ENCODE measurements at places on chromosomes 6 and 20.

GRCh38 chr20:15925376-15925775, 647.9 kb downstream of the KIF16B start:
- DNase-seq, result no peak

DNA sequence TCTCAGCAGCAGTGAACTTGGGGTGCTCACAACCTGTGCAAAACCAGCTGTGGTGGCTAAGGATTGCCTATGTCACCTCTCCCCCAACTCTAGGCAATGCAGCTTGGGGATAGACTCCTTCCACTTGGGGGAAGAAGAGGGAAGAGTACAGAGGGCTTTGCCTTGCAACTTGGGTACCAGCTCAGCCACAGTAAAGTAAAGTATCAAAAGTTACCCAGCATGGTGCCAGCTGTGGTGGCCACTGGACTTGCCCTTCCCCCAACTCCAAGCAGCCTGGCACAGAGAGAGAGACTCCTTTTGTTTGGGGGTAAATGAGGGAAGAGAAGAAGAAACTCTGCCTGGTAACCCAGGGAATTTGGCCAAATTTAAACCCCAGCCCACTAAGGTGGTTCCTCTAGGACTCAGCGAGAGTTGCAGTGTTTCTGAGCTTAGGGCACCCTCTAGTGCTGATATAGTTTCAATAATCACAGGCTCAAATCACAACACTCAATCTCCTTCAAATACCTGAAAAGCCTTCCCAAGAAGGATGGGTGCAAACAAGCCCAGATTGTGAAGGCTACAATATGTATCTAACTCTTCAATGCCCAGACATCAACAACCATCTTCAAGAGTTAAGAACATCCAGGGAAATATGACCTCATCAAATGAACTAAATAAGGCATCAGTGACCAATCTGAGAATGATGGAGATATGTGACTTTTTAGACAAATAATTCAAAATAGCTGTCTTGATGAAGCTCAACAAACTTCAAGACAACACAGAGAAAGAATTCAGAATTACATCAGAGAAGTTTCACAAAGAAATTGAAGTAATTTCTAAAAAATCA, 7.6 kb upstream of the DEFB129 start:
- no peak for DNase-seq

GRCh38 chr6:163387317-163387716, 27.2 kb upstream of the QKI start:
- DNase-seq, result no peak

GRCh38 chr6:63683071-63683603, 47.5 kb downstream of the PHF3 start:
- DNase-seq, result no peak

DNA sequence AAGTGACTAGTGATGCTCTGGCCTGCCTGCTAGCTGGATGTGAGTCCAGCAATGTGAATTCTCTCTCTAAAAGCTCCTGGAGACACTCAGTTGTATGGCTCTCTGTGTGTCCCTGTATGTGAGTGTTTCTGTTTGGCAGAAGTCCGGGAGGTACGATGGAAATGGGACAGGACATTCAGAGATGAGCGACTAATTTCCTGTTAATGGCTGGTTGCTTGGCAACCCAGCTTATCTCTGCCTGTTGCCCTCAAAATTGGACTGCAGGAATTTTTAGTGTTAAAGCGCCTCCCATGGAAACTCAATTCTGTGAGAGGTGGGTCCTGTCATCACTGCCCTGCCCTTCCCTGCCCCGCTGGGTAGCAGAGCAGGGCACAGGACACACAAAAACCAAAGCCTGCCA, 136.8 kb upstream of the LRFN2 start:
- DNase-seq, result no peak

DNA sequence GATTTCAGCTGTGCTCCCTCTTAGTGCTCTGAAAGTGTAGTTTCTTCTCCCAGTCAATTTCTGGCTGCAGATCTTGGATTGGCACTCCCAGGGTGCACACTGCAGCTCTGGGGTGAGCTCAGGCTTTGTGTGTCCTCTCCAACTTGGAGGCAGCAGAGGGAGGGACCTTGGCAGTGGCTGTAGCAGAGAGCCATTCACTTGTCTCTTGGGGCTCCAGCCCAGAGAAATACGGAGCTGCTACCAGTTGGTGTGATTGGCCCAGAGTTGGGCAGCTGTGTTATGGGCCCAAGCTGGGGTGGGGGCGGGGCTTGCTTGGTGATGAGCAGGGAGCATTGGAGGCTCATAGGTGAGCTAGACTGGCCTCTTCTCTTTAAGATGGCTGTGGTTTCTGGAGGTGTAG, 65.9 kb downstream of the KLHL32 start:
- DNase-seq, result no peak

- no peak for DNase-seq
These were observed 17.4 kb upstream of the ARMC12 start for GRCh38 chr6:35719404-35719829.

DNA sequence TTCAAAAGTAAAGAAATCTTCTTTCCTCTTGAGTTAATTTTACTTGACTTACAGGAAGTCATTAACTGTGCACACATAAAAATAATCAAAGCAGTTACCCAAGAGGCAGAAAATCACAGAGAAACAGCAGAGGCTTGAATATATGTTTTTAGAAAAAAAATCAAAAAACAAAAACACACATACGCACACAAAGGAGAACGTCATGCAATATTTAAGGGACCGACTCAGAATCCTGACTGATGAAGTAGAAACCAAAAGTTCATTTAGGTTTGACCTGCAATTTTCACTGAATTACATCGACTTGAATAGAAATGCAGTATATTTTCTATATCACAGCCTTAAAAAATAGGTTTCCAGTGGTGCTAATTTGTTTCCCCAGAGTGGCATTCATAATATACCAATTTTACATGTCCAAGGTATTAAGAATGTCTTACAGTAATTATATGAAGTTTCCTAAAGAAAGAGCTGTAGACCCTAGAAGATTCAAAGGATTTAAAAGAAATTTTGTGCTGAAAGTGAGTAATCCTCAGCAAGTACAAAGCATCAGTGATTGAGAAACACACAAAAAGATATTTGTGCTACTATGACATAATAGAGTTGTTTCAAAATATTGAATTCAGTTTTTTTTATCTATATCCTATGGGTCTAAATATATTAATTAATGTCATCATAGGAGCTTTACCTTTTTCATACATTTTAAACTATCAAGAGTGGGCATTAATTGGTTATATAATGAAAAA, 358.5 kb upstream of the RUNX2 start:
- no peak for DNase-seq

- no peak for DNase-seq
These were observed 117.6 kb upstream of the CDH4 start for GRCh38 chr20:61134296-61135030.

GRCh38 chr6:20929283-20929682, 395.0 kb downstream of the CDKAL1 start:
- no peak for DNase-seq

DNA sequence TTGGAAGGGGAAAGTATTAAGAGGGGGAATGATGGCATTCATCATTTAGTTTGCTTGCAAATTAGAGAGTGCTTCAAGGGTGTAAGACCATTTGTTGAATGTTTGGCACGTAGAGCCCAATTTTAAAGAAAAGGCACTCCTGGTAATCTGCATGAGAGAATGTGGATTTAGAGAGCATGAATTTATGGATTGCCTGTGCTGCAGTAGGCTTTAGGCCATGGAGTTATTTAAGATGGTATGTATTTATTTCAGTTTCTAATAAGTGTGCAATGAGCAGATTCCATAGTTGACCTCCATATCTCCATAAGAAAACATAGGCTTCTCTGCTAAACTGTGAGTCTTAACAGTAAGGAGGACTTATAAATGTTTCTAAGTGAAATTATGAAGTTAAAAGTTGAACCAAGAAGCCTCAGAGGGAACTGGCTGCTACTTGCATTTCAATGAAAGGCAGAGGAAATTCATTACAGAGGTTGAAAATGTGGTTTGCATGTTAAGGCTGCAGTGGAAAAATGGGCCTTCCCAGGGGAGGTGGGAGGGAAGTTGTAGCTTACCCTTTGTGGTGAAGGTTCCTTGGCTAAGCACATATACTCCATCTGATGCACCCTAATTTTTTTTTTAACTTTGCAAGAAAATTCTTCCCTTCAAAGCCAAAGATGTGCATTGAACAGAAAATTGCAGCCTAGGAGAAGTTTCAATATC, 134.2 kb downstream of the CARMIL1 start:
- no peak for DNase-seq

GRCh38 chr6:106158816-106159215, 72.7 kb downstream of the PRDM1 start:
- DNase-seq, result no peak
